Stimulated activated CD4-positive, alpha-beta T cell treated with anti-CD3 and anti-CD28 coated beads, Interleukin-1b, Interleukin-23, amount 100 ng/mL, for 1 hour (primary cell): ENCODE measurements at places on chromosomes 3 and 15.

DNA sequence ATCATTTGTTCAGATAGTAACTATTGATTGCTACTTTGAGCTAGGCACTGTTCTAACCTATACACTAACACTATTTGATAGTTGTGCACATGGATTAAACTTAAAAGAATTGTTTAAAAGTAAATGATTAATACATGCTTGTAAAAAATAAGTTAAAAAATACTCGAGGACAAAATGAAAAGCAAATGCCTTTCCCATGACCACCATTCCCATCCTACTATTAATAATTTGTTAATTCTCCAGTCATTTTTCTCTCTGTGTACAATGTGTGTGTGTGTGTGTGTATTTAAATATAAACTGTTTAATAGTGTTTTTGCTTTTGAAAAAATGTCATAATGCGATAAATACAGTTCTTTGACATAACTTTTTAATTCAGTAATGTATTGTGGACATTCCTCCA, 78.7 kb upstream of the KCNMB2 start:
- no peak for DNase-seq

GRCh38 chr15:64191971-64192830, 29.4 kb upstream of the PPIB start:
- no peak for DNase-seq

- no peak for DNase-seq
These were observed 158.0 kb downstream of the FBLN2 start for GRCh38 chr3:13706886-13707285.

- DNase-seq: no peak
These were observed 23.2 kb downstream of the DCP1A start for GRCh38 chr3:53324105-53324504.

- no peak for DNase-seq
These were observed 17.3 kb downstream of the MRPS11 start for GRCh38 chr15:88484682-88485331.

DNA sequence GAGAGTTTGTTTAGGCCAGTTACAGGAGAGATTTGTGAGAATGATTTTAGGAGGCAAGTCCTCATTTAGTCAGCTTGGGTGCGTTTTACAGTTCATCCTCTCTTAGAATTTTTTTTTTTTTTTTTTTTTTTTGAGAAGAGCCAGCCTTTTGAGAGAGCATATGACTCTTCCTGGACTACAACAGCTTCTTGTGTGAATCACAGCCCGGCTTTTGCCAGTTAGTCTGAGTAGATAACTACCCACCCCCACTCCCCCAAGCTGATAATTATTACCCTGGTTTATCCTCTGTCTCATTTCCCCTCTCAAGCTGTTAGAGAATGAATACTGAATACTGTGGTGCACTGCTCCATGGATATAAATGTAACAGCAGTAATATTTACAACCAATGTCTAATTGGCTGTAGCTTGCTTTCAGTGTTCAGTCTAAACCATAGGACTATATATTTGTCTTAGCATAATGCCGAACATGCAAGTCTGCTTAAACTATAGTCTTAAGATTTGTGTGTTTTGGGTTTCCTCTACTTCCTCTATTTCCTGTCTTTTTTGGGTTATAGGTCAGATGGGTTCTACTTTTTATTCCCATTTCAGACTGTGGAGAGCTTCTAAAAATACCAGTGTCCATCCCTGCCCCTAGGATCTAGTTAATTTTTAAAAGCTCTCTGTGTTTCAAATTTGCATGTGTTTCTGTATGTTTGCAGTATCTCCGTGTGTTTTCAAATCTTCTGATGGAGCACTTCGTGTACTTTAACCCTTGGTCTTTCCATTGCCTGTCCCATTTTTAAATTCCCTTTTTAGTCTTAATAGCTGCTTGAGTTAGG, 8.0 kb downstream of the CHD2 start:
- no peak for DNase-seq

GRCh38 chr3:124730941-124731297, 667 bp downstream of the UMPS start:
- no peak for DNase-seq

DNA sequence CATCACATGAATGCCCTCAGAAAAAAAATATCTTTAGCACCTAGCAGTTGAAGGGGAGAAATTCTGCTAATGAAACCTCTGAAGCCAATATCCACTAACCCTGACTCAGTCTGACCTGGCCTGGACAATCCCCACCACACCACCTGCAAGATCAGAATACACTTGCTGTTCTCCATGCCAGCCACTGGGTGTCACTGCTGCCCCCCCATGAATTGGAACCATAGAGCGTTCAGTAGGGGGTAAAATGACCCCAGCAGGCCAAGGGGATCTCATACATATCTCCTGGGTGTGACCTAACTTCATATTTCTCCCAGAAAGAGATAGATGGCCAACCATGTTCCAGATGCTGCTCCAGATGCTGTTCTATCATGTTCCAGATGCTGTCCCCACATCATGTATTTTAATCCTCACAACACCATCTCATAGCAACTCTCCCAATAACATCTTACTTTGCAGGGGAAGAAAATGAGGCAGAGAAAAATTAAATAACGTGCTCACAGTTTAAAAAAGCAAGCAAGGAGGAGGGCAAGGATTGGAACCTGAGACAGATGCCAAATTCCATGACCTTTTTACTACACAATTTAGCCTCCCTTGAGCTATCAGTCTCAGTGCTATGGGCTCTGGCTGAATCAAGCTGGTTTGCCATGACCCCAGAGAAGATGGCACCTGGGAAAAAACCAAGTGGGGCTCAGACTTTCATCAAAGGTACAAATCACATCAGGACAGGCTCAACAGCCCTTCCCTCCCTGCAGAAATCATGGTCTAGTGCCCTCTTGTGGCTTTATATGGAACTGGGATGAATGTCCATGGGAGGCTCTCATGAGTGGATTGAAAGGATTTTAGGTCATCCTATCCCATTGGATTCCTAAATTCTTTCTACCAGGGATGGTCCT, 12.4 kb downstream of the NTRK3 start:
- no peak for DNase-seq

DNA sequence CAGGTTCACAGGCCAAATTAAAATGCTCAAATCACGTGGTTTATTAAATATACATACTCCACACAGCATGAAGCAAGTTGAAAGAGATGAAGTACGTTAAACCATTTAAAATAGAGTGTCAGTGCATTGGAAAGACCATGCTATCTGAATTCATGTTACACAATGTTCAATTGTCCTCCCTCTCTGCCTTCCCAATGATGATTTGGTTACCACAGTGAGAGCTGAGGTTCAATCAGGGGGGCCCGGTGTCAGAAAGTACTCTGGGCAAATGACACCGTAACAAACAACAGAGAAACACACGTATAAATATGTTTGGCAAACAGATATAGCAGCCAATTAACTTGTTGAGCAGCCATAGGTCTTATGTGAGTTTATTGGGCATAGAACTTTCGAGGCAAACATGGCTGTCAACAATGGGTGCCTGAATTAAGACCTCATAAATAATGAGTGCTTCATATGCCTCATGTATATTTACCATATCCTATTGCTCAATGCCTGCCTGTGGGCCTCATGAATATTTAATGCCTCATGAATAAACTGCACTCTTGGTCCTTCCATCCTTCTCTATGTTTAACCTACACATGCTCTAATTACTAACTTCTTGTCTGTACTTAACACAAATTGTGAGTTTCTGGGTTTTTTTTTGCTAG, 641.5 kb downstream of the PLOD2 start:
- DNase-seq: no peak

DNA sequence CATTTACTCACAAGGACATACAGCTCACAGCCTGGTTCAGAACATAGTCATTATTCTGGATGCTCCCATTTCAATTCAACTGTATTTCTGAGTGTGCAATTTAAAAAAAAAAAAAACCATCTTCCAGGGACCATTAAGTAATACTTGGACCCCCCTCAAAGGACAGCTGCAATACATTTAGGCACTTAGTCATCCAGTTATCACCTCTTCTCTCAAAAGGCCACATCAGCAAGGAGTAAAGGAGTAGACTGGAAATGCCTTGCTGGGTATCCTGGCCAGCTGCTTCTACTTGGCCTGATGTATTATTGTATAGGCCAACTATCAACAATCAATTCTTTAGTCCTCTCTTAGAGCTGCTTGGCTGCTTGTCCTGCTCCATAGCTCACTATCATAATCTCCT, 211.4 kb upstream of the SETMAR start:
- no peak for DNase-seq

- DNase-seq: peak; percentile 6
These were observed 543 bp downstream of the MEF2A start for GRCh38 chr15:99566157-99566897.

DNA sequence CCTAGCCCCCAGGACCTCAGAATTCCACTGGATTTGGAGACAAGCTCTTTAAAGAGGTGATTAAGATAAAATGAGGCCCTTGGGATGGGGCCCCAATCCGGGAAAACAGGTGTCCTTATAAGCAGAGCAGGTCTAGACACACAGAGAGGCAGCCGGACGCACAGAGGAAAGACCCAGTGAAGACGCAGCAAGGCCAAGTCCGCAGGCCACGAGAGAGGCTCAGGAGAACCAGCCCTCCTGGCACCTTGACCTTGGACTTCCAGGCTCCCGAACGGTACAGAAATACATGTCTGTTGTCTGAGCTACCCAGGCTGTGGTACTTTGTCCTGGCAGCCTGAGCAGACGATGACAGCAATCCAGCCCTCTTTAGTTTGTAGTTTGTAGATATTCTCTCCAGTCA, 324.5 kb downstream of the OCA2 start:
- DNase-seq: no peak

- no peak for DNase-seq
These were observed 77.9 kb downstream of the ITPR1 start for GRCh38 chr3:4570840-4571621.

GRCh38 chr3:8579943-8580342, 64.7 kb downstream of the SSUH2 start:
- DNase-seq: no peak

DNA sequence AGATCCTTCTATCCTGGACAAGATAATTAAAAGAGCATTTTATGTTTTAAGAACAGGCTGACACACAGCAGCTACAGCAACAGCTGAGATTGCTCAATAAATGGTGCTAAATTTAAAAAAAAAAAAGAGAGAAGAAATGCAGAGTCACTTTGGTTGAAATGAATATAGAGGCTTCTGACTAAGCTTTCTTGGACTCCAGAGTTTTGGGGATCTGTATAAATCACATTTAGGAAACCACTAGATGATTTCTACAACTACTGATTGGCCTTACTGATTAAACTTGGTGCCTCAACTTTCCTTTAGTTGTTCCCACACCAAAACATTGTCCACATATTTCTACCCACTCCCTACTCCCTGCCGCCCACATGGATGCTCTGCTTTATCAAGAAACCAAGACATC, 132.9 kb upstream of the ZBTB20 start:
- no peak for DNase-seq

DNA sequence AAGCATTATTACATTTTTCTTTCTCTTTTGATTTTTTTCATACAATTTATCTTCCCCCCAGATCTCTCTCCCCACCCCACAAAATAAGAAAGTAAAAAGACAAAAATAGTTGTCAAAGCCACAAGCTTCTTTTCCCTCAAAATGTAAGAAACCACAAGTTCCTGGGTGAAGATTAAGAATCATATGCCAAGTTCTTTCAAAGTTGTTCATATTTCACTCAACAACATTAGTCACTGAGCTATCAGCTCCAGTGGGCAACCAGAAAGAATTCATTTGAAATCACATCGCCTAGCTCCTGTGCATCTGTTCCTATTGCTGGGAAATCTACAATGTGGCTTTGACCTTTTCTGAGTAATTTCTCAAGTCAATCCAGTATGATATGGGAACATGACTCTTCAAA, 681.6 kb upstream of the ARPP21 start:
- DNase-seq: no peak

DNA sequence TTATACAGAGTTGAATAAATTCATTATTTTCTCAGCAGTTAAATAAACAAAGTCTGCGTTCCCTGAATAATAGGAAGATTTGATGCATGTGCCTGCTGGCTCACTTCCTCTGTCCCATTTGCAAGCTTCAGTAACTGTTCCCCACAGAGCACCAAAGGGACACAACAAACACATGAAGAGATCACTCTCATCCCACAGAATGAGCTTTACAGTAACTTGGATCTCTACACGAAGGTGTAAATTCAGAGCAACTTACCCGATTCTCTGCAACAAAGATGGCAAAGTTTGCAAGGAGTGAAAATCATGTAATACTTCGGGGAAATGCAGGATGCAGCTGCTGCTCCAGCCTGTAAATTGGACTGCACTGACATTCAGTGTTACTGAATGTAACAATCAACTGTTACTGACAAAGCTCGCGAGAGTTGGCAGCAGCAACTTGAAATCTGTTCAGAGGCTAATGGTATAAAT, at the start of gene BCHE:
Gene BCHE (minus strand): TSS at position 366 of the 468 bp plus-strand sequence. CDS start 6,390 bp downstream, outside the sequence.
- no peak for DNase-seq

GRCh38 chr15:35813573-35813972, 267.6 kb upstream of the DPH6 start:
- no peak for DNase-seq

DNA sequence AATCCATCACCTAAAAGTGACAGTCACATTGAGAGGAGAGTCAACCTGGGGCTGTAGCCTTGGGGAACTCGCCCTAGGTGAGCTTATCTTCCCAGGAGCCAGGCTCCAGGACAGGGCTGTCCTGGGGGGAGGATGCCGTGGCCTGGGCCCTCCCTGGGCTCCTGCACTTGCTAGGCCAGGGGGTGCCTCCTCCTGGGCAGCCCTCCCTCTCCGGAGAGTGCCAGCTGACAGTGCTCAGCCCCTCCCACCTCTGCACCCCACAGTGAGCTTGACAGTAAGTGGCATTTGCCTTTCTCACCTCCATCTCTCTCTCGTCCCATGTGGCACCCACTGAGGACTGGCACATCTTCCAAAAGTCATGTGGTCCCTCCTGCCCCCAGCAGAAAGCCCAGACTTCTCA, 19.1 kb downstream of the UROC1 start:
- no peak for DNase-seq

GRCh38 chr3:173892547-173892946, 495.0 kb downstream of the NLGN1 start:
- no peak for DNase-seq

- DNase-seq: no peak
These were observed 57.3 kb downstream of the FRMD5 start for GRCh38 chr15:44137750-44138149.
